ENCODE measurements at places on chromosomes 12 and 14.

GRCh38 chr12:27455589-27455988 is 9.1 kb downstream of the SMCO2 start:
- no peak for DNase-seq

GRCh38 chr12:121217063-121217462 is 7.1 kb downstream of the P2RX4 start:
- no peak for DNase-seq

DNA sequence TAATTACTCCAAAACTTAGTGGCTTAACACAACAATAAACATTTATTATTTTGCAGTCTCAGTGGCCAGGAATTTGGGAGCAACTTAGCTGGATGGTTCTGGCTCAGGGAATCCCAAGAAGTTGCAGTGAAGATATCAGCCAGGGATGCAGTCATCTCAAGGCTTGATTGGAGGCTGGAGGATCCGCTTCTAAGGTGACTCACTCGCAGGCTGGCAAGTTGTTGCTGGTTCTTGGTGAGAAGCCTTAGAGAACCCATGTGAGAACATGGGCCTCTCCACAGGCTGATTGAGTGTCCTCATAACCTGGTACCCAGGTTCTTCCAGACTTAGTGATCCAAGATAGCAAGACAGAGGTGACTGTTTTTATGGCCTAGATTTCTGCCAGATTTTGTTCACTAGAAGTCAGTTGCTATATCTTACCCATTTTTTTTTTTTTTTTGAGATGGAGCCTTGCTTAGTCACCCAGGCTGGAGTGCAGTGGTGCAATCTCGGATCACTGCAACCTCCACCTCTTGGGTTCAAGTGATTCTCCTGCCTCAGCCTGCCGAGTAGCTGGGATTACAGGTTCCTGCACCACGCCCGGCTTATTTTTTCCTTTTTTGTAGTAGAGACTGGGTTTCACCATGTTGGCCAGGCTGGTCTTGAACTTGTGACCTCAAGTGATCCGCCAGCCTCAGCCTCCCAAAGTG is 32.5 kb downstream of the BRMS1L start:
- DNase-seq, result no peak

- DNase-seq, result no peak
Measured at GRCh38 chr12:108620236-108620879, 13.3 kb downstream of the SELPLG start.

DNA sequence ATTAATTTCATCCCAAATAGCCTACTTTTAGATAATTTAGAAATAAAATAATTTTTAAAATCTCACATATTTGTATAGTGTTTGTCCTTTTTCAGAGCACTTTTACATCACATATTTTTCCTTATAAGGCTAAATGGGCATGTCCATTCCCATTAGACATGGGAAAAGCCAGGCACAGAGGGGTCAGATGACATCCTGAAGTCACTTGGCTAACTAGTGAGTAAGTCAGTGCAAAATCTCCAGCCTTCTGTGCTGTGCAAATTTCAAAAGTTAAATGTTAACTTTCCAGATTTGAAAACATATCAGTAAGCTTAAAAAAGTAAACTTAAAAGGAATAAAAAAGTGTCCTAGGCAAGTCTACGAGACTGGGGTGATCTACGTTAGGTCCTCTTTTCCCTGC is 117.4 kb downstream of the EMP1 start:
- DNase-seq, result no peak

- peak; percentile 33 for DNase-seq
Measured at GRCh38 chr12:65965358-65965757, 141.1 kb downstream of the HMGA2 start.

- DNase-seq, result no peak
Measured at GRCh38 chr12:11758087-11758486, 108.6 kb downstream of the ETV6 start.

DNA sequence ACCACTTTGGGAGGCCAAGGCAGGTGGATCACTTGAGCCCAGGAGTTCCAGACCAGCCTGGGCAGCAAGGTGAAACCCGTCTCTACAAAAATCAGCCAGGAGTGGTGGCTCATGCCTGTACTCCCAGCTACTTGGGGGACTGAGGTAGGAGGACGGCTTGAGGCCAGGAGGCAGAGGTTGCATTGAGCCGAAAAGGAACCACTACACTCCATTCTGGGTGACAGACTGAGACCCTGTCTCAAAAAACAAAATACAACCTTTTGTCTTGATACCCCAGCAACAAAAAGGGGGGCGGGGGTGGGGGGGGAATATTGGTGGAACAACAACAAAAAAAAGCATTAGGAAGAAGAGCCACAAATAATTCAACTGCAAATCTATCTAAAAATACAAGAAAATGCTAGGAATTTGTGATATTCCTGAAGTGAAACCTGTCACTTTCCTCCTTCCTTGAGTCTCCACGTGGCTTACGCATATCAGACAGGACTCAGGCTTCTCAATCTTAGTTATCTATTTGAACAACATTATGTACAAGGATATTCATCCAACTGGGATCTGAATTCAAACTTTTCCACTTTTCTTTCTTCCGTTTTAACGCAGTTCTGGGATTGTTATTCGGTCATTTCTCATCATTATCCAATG is 1.3 kb downstream of the R3HDM2 start:
- DNase-seq, result no peak

- DNase-seq, result no peak
Measured at GRCh38 chr12:75814851-75815754, 216.5 kb downstream of the PHLDA1 start.

DNA sequence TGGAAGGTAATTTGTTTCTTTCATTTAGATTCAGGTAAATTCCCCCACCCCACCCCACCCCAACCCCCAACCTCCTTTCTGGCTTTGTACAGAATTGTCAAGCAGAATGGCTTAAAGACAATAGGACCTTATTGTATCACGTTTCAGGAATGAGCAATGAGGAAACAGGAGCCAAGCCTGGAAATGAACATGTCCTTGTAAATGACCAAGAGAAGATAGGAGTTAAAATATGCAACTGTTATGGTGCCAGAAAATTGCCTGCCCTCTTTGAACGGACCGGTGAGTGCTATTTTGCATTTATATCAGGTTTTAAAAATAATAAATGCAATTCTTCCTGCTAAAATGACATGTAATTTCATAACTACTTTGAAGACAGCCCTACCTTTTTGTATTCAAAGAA is 141.6 kb upstream of the PELI2 start:
- no peak for DNase-seq

GRCh38 chr14:102985665-102986064 is 63.2 kb downstream of the AMN start:
- DNase-seq, result no peak

DNA sequence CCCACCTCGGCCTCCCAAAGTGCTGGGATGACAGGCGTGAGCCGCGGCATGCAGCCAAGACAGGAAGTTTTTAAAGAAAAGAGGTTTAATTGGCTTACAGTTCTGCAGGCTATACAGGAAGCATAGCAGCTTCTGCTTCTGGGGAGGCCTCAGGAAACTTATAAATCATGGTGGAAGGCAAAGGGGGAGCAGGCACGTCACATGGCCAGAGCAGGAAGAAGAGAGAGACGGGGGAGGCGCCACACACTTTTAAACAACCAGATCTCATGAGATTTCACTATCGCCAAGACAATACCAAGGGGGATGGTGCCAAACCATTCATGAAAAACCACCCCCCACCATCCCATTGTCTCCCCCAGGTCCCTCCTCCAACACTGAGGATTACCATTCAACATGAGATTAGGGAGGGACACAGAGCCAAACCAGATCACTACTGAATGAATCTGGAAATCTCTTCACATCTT is 14.1 kb downstream of the CCDC63 start:
- no peak for DNase-seq

- DNase-seq, result no peak
Measured at GRCh38 chr14:100299238-100299560, 7.0 kb downstream of the SLC25A29 start.

- DNase-seq, result no peak
Measured at GRCh38 chr14:23409966-23410635, 2.0 kb upstream of the MYH6 start.

- DNase-seq, result no peak
Measured at GRCh38 chr14:70616646-70617045, 16.2 kb upstream of the MED6 start.

- no peak for DNase-seq
Measured at GRCh38 chr12:25502118-25502517, 51.0 kb downstream of the LMNTD1 start.

- DNase-seq, result peak; percentile 67
Measured at GRCh38 chr14:24411443-24412389, 12.9 kb downstream of the NYNRIN start.

DNA sequence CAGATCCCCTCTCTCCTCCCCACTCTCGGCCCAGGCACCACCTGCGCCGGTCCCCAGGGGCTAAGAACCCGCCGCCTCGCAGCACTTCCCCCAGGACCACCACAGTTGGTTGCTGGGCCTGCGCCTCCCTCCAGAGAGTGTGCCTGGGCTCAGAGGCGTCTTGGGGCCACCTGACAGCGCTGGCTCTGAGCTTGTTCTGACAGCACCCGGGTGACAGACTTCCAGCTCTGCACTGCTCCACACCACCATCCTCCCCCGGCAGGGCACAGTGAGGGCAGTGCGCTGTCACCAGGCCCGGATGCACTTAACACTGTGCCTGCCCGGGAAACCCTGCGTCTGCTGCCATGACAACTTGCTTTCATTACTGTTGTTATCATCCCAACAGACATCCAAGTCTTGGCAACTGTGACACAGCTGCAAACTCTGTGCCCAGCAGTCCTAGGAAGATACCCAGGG is 6.6 kb downstream of the BRF1 start:
- no peak for DNase-seq

GRCh38 chr12:26335651-26336050 is 140.3 kb downstream of the SSPN start:
- DNase-seq, result no peak

Data from cerebellar cortex (tissue), 1 donor.